ENCODE measurements at places on chromosomes 2 and 18. TPM values are rescaled to one million over a fixed set of nuclear protein-coding genes. Genes with fewer than 3 reads are reported as not detected.

Gene MTIF2
- 31.5 TPM for total RNA-seq

Gene NTSR2
- not detected for total RNA-seq

DNA sequence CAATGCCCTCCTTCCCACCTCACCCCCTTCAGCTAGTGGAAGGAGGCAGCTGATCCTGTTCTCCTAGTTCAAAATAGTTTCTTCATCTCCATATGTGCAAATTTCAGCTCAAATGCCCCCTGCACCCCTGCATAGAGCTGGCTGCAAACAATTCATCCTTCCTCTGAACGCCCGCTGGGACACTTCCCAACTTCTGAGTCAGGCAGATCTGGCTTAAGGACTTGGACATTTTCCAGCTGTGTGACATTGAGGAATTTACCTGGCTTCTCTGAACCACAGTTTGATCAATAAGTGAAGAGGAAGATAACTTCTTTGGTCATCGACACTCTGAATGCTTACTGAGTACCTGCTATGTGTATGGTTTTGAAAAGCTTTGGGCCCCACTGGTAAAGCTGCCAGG is 23.5 kb downstream of the PTGR3 start:
- no peaks in the 10 kb centered on the region for H3K27me3 ChIP-seq
- H3K4me1 ChIP-seq = no peaks in the 10 kb centered on the region
- no peak for DNase-seq
- no peak overlapping the region for H3K27ac ChIP-seq
- no peaks in the 10 kb centered on the region for H3K36me3 ChIP-seq

Gene ABHD1
- total RNA-seq = 0.66 TPM

Gene ZNF396
- total RNA-seq = 1.8 TPM

Gene OBSL1
- total RNA-seq = 2.2 TPM

DNA sequence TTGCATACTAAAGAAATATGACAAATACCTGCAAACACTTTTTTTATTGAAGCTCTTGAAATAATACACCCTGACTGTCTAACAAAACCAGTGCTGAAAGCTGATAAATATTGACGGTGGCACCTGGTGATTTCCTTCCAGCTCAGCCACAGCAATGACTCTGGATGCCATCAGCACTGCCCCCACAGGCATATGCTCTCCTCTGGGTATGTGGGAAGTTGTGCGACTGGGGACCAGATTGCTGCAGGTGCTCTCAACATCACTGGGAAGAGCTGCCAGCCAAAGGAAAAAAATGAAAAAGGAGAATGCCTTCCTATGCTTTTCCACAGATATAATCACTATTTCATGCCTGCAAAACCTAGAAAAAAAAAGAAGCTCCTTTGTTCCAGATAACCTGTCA is 141.5 kb downstream of the PIGN start:
- H3K4me3 ChIP-seq = no peak overlapping the region
- H3K36me3 ChIP-seq = no peaks in the 10 kb centered on the region
- H3K27ac ChIP-seq = no peak overlapping the region
- H3K4me1 ChIP-seq = no peaks in the 10 kb centered on the region
